Epithelial cell of esophagus (primary cell): ENCODE measurements at places on chromosomes 6 and 20.
A peak's percentile ranks its signal among the peaks of the same experiment; 100 is the strongest.

DNA sequence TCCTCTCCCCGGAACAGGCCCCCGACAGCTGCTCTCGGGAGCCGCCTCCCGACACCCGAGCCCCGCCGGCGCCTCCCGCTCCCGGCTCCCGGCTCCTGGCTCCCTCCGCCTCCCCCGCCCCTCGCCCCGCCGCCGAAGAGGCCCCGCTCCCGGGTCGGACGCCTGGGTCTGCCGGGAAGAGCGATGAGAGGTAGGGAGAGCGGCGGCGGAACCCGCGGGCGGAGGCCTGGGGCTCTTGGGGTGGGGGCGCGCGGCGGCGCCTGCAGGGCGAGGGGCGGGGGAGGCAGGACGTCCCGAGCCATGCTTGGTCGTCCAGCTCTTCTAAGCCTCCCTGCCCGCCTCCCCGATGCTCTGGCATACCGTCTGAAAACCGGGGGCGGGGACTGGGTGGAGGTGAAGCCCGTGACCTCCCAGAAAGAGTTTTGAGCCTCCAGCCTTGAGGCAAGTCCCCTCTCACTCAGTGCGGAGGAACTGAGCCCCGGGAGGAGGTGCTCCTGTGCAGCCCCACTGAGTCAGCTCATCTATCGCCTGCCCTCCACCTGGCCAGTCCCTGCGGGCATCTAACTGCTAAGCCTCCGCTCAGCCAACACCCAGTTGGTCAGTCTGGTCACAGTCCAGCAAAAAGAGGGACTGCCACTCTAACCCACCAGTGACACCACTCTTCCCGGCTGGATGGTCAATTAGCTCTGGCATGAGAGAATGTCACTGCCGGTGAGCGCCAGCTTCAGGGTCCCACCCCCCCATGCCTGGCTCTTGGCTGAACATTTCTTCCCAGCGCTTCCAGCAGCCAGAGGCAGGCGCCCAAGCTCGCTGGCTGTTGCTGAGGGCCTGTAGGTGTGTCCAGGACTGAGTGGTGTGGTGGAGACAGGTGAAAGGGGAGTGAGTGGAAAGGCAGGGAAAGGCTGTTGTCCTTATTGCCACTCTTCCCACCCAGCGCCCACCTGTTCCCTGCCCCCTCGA, 482 bp downstream of the DDR1 start:
- peak; percentile 65 for DNase-seq

DNA sequence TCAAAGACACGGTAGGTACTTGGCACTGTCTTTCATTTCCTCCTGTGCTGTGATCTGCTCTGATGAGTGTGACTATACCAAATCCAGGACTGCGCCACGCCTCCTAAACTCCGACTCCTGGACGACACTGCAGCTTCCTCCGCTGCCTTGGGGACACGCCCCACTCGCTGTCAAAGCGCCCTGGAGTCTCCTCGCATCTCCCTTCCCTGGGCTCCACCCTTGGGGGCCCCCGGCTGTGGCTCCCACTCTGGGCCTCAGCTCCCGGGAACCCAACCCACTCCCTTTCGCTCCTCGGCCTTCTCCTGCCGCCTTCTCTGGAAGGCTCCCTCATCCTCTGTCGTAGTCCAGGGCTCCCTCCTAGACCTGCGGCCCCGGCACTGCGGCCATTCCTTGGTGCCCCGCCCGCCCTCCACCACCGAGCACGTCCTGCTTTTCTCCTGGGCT, 61.2 kb downstream of the RSPH3 start:
- DNase-seq = peak; percentile 68

GRCh38 chr20:55229451-55229850, 754.1 kb downstream of the DOK5 start:
- no peak for DNase-seq

DNA sequence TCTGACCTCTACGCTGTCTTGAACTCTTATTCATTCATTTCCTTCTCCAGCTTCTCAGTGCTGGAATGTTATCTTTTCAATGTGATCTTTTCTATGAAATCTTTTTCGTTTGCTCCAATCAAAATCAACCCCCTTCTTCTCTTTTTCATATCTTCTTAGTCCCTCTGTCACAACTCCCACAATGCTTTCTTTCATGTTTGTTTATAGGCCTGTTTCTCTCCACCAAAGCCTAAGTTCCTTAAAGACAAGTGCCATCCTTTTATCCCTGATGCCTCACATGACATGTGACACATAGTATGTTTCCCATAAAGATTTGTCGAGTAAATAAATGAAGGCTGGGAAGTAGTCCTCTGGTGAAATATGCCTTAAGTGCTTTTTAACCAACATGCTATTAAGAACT, 38.1 kb downstream of the CRYBG1 start:
- no peak for DNase-seq

DNA sequence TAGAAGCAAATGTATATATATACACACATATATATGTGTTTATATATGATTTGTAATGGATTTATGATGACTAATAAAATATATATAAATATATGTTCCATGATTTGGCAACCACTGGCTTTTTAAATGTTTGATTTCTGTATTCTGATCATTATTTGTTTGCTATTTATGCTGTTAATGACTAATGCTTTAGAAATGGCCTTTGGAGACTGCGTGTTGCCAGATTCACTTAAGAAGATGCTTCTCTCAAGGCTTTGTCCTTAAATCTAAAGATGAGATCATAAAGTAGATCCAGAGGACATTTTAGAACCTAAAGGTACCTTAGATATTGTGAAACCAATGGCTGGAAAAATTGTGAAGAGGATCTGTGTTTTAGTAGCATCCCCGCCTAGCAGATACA, 116.0 kb upstream of the SUPT3H start:
- peak; percentile 9 for DNase-seq

DNA sequence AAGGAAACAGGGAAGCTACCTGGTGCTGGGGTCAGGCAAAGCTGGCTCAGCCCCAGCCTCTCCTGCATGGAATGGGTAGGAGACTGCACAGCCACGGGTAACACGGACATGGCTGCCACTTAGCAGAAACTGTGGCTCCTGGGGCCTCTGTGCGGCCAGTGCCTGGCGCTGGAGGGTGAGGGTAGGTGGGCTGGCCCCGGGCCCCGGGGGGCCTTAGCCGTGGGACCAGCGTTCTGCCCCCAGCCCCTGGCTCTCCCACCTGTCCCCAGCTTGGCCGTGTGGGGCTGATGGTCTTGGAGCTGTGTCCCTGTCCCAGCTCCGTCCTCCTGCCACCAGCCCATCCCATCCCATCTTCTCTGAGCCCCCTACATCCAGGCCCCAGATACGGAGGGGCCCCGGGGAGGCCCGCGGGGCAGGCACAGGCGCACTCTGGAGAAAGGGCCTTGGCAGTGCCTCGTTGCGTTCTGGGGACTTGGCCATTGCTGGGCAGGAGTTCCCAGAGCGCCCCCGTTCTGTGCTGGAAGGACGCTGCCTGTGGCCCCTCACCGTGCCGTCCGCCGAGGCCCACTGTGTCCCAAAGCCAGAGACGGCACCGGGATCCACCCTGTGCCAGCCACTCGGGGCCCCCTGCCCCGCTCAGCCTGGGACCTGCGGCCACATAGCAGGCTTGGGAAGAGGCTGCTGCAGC, 12.2 kb downstream of the CHRNA4 start:
- DNase-seq = no peak

GRCh38 chr6:14750059-14750661, 495.7 kb upstream of the JARID2 start:
- no peak for DNase-seq

DNA sequence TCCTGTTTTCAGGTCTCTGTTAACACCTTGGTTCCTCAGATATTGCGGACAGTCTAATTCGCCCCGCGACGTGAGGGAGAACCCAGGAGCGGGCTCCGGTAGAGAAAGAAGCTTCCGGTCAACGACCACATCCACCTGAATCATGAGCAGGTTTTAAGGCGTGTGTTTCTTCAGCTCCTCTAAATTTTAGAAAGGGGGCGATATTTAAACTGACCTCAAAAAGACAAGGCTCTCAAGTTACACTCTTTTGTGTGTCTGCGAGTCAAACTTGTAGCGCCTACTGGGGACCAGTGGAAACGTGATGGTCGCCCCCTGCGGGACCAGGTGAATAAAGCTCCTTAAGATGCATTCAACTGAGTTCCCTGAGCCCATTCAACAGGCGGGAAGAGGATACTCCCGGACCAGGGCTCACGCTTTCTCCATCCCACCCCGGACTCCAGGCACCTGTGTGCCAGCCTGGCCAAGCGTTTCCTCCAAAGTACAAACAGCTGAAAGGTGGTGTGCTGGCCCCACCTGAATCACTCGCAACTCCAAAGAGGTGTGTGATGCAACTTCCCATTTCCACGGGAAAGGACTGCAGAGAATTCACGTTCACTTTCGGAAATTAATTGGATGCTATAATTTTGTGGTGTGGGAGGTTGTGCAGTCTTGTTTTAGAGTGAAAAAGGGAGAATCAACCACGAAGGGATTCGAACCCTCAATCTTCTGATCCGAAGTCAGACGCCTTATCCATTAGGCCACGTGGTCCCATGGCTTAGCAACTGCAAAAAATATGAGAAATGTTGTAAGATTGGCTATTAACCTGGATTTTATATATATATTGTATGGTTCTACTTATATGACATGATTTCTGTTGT, 17.0 kb downstream of the GPX5 start:
- DNase-seq = peak; percentile 83

GRCh38 chr6:6784514-6785162, 196.1 kb downstream of the LY86 start:
- no peak for DNase-seq

DNA sequence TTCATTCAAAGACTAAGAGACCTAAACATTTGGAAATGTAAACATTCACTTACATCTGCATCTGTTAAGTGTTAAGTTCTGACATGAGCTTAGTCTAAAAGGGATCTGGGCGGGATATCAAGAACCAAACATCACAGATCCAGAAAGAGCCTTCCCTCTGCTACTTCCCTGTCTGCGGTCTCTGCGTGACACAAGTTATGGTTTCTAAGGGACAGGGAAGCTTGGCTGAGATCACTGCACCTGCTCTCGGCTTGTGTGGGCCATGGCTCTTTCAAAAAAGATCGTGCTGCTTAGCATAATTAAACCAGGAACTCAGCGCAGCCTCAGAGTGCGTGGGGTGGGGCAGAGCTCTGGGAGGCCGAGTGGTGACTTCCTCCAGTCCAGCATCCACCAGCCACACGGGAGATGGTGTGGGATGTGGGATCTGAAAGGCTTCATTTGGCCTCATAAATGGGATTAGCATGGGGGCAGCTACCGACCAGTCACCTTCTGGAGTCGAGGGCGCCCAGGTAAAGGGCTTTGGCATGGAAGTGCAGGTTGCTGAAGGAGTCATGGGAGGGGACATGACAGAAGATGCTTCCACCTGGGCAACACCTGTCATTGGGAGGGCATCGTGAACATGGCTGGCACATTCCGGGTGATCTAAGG, 16.7 kb upstream of the RAMACL start:
- no peak for DNase-seq

- DNase-seq = no peak
Observed at GRCh38 chr20:43534791-43535350, 24.0 kb upstream of the SGK2 start.

DNA sequence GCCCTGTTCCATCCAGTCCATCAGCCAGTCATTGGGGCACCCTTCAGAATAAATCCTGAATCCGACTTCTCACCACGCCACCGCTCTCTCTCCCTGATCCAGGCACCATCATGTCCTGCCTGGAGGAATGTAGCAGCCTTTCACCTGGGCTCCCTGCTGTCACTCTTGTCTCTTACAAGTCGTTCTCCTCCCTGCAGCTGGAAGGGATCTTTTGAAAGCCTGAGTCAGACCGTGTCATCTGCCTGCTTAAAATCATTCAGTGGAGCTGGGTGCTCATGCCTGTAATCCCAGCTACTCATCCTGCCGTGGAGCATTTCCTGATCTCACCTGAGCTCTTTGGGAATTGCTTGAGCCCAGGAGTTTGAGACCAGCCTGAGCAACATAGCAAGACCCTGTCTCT, 19.2 kb upstream of the KCNG1 start:
- DNase-seq = peak; percentile 89

- no peak for DNase-seq
Observed at GRCh38 chr6:13653296-13653695, 38.2 kb downstream of the NOL7 start.

- DNase-seq = no peak
Observed at GRCh38 chr6:21496196-21496595, 97.4 kb upstream of the SOX4 start.
